T follicular helper cell (primary cell): ENCODE measurements at places on chromosomes 13 and 19.

DNA sequence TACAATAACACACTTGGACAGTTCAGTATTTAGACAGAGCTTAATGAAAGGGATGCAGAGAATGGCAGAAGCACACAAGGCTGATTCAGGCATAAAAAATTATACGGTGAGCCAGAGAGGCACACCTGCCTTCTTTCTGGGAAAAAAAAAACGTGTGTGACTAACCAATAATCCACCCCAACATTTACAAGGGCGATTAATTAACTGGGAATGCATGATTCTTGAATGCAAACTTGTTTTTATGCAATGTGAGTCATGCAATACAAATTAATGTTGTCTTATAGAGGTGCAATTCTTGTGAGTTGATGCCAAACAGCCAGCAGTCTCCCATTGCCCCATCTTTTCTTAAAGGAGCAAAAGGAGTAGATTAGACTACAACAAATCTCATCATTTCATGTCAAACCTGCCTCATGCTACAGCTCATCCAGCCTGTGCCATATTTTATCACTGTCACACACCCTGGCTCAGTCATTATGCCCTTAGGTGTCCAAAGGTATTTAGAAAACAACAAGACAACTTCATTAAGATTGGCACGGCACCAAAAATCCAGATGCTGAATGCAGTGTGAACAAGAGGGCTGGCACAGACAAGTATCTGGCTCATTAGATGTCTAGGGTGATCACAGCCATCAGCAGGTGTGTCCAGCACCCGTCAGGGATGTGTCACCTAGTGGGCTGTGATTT is 721.1 kb downstream of the EFNB2 start:
- DNase-seq: no peak

DNA sequence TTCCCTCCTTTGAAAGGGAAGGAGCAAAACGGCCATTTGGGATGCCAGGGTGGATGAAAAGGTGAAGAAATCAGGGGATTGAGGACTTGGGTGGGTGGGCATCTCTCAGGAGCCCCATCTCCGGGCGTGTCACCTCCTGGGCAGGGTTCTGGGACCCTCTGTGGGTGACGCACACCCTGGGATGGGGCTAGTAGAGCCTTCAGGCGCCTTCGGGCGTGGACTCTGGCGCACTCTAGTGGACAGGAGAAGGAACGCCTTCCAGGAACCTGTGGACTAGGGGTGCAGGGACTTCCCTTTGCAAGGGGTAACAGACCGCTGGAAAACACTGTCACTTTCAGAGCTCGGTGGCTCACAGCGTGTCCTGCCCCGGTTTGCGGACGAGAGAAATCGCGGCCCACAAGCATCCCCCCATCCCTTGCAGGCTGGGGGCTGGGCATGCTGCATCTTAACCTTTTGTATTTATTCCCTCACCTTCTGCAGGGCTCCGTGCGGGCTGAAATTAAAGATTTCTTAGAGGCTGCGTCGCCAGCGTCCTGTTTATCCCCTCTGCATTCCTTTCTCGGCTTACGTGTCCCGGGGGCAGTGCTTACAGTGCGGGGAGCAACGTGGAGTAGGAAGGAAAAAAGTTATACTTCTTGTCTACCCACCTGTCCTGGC is 15.2 kb upstream of the S1PR4 start:
- DNase-seq: peak; percentile 60

GRCh38 chr13:100917011-100917410 is 242.4 kb upstream of the TMTC4 start:
- DNase-seq: no peak

DNA sequence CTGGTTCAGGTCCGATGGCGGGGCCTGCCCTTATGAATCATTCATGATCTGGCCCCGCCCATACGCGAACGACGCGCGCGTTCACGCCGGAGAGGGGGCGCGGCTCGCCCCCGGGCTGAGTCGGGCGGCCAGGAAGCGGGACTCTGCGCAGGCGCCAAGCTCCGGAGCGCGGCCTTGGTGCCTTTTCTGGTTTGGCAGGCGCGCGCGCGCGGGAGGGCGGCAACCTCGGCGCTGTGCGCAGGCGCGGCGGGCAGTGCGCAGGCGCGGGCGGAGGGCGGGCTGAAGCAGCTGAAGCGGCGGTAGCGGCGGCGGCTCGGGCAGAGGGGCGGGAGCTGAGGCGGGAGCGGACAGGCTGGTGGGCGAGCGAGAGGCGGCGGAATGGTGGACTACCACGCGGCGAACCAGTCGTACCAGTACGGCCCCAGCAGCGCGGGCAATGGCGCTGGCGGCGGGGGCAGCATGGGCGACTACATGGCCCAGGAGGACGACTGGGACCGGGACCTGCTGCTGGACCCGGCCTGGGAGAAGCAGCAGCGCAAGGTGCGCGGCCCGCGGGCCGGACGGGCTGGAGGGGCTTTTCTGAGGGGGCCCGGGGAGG is at the start of gene ACTN4:
Gene ACTN4, plus strand, starts transcription at position 282 of the 598 bp plus-strand sequence. Its CDS starts 97 bp downstream, at position 379.
- DNase-seq: peak; percentile 100

DNA sequence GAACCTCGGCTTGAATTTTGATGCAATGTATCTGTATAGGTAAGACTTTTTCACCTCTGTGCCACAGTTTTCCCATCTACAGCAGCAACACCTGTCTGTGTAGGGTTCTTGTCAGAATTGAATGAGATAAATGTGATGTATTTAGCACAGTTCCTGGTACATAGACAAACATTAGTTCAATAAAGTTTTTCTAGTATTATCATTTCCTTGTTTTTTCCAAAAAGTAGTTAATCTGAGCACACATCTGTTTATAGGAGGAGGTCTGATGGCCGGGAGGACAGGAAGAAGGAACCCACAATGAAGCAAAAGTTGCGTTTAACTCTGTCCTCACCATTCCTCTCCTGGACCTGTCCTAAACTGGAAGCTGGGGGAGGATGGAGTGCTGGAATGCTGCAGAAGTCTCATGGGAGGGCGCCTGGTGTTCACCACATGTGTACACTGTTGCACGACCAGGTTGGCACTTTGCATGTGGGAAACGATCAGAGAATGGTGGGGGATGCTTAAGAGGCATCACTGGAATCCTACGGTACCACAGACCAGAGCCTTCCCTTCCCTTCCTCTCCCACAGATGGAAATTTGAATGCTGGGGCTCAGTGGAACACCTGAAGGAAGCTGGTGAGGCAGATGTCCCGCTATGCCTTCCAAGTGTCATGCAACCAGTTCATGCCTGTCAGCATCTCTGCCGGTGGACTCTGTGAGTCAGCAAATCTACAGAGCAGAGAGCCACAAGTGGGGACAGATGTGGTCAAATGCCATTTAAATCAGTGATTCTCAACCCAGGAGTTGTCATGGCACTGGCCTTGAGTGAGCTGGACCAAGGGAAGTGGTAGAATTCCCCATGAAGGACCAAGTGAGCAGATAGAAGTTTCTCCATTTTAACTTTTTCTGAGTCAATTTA is 315.6 kb downstream of the DLEU7 start:
- DNase-seq: no peak
